Stimulated activated naive CD8-positive, alpha-beta T cell treated with anti-CD3 and anti-CD28 coated beads, Interleukin-15, Interleukin-2, amounts not matched to agents 100 U/mL and 50 U/mL, for 24 hours (primary cell): ENCODE measurements at places on chromosomes 3 and 15.

GRCh38 chr3:56916716-56917360 is 115.1 kb upstream of the ARHGEF3 start:
- no peak for DNase-seq

DNA sequence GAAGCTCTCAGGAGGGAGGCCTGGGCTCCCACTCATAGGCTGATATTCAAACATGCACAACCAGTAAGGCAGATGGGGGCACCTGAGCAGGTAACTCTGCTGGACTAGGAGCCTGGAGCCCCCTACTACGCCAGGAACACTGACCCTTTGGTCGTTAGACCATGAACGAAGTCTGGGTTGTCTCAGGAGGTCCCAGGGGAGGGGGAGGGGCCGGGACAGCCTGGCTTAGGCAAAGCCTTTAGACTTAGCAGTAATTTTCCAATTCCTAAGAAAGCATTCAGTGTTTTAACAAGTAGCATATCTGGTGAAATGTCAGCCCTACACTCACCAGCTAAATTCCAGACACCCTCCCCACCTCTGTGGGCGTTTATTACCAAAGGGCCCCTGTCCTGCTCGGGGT is 67.4 kb upstream of the ST8SIA2 start:
- no peak for DNase-seq

GRCh38 chr3:18217507-18218174 is 207.5 kb downstream of the SATB1 start:
- no peak for DNase-seq

- DNase-seq: no peak
Observed at GRCh38 chr3:158709666-158710083, 22.6 kb downstream of the RARRES1 start.

GRCh38 chr15:94930960-94931359 is 699.6 kb downstream of the MCTP2 start:
- no peak for DNase-seq

GRCh38 chr3:57062101-57062631 is 1.7 kb downstream of the SPATA12 start:
- no peak for DNase-seq

GRCh38 chr3:172564499-172564898 is 41.3 kb upstream of the TNFSF10 start:
- no peak for DNase-seq

DNA sequence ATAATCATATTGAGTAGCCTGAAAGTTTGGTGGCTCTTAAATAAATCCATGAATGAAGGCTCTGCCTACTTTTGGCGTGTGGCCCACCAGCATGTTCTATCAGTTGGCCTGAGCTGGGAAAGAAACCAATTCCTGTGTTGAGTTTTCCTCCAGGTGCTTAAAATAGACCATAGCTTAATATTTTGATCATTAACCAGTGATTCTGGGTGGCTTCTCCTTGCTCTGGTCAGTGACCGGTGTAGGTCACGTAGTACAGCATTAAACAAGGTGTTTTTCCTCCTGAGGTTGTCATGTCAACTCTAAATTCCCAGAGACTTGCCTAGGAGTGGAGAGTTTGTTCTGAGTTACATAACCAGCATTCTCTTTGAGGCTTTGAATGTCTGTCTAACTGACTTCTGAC is 1.3 kb downstream of the HHLA2 start:
- no peak for DNase-seq

DNA sequence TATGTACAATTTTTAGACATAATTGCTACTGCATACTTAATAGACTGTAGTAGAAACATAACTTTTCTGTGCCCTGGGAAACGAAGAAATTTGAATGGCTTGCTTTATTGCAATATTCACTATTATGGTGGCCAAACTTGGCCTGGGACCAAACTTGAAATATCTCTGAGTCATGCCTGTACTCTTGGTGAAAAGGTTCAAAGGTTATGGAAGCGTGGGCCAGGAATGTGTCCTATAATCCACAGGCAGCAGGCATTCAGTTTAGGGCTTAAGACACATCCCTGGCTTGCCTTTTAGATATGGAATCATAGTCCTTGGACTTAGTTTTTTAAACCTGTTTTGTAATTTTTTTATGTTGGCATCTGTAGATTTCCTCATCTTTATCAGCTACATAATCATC is 124.3 kb downstream of the LRIG1 start:
- DNase-seq: no peak

DNA sequence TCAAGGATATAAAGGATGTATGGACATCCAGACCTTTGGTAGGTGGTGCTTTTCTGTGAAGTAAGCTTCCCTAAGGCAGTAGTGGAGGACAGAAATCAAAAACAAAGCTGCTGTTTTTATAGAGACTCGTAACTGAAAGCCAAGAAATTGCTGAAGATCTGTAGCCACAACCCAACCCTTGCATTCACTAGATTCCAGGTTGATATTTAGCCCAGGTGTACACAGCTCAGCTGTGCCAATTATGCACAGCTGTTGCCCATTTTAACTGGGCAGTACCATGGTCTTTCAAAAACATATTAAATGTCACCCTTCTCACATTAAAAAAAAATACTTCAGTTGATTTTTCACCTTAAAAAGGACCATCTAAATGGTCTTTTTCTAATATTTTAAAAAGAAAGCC is 75.8 kb downstream of the CNTN3 start:
- DNase-seq: no peak
